HAP-1 (cell line): ENCODE measurements at places on chromosomes 3 and 15.

GRCh38 chr15:27272427-27272826 is 301.4 kb downstream of the GABRG3 start:
- no peak for DNase-seq

DNA sequence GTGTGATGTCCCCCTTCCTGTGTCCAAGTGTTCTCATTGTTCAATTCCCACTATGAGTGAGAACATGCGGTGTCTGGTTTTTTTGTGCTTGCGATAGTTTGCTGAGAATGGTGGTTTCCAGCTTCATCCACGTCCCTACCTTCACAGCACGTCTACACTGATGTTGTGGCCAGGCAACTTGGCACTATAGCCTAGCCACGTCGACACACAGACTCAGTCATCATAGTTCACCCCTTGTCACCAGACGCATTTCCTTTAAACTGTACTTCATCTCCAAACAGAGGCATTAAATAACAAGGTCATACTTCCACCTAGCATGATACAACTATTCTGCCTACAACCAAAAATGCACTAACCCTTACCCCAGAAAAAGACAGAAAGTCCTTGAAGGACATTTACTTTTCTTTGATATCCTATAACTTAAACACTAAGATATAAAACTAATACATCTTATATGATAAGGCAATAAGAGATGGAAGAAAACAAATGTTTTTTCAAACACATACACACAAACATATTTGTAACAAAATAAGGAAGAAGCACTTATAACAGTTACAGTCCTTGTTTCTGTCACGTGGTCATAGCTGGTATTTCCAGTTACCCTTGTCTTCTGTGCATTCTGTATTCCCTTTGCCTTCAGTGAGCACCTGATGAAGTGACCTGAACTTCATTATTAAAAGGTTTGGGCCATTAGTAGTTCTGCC is 121.4 kb downstream of the KLF13 start:
- DNase-seq: no peak

GRCh38 chr3:13277860-13278531 is 142.1 kb downstream of the NUP210 start:
- no peak for DNase-seq

GRCh38 chr15:96849271-96849900 is 518.9 kb downstream of the NR2F2 start:
- DNase-seq: no peak

DNA sequence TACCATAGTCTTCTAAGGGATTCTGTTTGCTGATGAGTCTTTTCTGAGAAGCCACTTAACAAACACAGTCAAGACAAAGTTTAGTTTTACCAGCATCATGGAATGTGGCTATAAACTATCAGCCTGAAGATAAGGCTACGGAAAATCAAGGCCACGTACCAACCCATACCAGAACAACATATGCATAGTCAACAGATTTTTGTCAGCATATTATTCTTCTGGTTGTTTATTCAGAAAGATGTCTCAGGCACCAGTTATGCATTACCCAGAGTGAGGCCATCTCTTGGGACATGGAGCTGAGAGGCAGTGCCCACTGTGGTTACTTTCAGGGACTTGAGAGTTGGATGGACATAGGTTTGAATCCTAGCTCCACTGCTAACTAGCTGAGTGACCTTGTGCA is 60.4 kb downstream of the SOX2 start:
- DNase-seq: no peak

DNA sequence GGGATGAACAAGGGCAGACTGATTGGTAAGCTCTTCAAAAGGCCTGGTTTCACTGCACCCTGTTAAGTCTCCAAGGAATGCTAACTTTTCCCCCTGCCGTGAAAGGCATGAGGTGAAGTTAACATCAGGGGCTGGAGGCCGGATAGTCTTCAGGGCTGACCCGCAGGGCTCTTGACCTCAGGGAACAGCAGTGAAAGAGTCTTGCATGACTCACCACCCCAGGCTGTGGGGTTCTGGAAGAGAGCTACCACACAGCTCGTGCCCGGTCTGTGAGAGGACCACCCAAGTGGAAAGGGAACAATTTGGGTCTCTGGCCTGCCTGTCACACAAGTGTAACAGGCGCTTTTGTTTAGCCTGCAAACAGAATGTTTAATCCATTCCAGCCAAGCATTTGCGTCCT is 504.9 kb downstream of the EDEM1 start:
- DNase-seq: no peak

GRCh38 chr15:81516012-81516411 is 142.0 kb upstream of the TMC3 start:
- DNase-seq: no peak

DNA sequence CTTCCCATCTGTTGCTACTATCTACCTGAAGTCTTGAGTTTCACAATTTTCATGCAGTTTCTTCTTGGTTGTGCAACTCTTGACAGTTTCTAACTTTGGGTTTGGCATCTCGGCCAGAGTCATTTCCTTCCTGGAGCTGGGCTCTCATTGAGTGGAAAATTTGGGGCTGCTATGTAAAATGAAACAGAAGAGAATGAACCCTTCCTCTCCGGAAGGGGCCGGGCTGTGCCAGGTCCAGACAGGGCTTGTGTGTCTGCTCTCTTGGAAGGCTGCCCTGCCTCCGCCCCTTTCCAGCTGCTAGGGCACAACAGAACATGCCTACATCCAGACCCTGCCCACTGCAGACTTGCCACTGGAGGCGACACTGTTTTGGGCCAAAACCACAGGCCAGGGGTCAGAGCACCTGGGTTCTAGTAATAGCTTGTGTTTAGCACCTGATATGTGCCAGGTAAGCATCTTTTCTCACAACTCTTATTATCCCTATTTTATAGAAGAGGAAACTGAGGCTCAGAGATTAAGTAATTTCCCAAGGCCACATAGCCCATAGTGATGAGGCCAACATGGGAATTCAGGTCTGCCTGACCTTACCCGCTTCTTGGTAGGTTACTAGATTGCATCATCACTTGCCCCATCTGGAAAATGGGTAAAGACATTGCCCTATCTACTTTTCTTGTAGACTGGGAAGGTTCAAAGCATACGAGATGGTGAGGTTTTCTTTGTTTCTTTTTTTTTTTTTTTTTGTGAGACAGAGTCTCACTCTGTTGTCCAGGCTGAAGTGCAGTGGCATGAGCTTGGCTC is 25.0 kb downstream of the IRAK2 start:
- DNase-seq: no peak

DNA sequence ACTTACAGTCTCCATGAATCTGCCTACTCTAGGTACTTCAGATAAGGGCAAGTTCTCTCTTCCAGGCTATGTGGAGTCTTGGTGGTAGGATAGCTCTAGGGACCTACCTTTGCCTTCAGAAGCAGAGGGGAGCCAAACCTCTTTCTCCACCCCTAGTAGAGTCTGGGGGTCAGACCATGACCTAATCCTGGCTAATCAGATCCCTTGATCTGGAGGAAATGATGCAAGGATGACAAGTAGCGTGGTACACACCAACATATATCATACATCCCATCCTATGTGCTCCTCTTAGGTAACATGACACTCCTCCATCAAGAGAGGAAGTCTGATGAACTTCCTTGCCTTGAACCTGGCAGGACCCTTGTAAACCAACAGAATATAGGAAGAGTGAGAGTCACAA is 15.4 kb upstream of the PLA2G4F start:
- DNase-seq: no peak

GRCh38 chr3:15623535-15624440 is 22.2 kb downstream of the BTD start:
- no peak for DNase-seq

DNA sequence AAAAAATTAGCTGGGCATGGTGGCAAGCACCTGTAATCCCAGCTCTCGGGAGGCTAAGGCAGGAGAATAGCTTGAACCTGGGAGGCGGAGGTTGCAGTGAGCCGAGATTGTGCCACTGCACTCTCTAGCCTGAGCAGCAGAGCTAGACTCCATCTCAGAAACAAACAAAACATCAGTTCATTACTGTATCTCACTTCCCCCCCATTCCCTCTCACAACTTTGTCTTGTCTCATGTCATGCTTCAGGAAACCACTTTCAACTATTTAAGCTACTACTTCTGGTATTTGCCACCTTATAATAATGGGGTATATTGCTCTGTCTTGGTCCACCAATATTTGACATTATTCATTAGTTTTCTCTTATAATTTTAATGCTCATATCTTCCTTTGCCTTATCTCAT is 26.2 kb downstream of the PIK3CA start:
- DNase-seq: no peak

DNA sequence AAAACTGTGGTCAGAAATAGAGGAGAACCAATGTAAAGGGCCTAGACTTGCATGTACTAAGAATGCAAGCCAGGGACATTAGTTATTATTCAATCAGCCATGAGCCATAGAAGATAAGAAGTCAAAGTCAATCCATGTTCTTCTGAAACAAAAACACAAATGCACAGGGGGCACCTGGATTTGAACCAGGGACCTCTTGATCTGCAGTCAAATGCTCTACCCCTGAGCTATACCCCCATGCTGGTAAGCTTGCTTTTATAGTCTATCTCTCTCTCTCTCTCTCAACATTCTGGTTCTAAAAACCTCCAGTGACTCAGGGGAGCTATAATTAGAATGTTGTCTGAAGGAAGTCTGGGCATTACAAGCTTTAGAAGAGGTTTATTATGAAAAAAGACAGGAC is 85.6 kb upstream of the ACP3 start:
- DNase-seq: no peak

GRCh38 chr15:95674031-95674430 is 656.5 kb upstream of the NR2F2 start:
- DNase-seq: no peak

DNA sequence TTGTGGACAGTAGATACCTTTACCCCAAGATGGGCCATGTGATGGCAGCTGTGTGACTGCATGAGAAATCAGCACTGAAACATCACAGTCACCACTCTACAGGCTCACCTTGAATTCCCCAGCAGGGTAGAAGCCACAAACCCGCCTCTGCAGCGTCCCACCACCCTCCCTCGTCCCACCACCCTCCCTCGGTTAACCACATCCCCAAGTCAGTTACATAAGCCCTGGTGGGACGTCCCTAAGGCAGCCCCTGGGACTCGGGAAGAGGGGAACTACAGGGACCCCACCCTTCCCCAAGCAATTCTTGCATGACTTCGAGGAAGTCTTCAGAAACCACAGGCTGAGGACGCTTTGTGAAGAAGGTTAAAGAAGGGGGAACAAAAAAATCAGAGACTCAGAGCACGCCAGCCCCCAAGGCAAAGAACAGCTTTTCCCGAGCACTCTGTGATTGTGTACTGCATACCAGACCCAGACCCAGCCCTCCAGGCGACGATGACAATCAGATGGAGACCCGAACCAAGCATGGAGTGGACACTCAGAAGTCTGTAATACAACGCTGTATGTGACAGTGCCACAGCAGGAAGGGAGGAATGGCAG is 60.5 kb downstream of the SH3BP5 start:
- no peak for DNase-seq

- no peak for DNase-seq
These were observed 53.5 kb downstream of the DTWD1 start for GRCh38 chr15:49674370-49674769.

- no peak for DNase-seq
These were observed 40.6 kb downstream of the ILDR1 start for GRCh38 chr3:121981473-121981872.

GRCh38 chr15:88645171-88646087 is 6.6 kb downstream of the ISG20 start:
- DNase-seq: no peak

DNA sequence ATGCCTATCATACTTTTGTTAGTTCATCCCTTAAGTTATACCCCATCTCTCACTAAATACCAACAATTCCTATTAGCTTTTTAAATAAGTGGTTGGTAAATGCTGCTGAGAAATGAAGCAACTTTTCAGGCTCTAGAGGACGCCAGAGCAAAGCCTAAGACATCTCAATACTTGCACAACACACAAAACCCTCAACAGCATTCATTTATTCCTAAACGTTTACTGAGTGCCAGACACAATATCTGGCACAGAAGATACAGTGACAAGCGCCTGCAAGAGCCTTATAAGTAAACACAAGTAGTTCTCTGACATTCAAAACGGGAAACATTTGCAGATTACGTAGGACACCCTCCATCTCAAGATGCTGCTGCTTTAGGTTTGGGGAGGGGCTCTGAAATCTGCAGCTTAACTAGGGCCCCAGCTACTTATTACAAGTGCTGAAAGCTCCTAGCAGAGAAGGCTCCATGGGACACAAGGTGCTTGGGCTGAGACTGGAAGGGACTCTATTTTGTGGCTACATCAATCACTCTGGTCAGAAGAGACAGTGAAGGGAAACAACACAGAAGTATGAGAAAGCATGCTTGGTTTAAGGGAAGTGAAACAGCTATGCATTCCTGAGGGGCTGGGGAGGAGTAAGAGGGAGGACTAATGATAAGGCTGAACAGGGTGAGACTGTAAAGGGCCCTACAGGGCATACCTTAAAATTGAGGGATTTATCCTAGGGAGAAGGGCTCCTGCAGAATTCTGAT is 311.3 kb downstream of the PLCL2 start:
- no peak for DNase-seq

GRCh38 chr15:53625260-53625659 is 134.2 kb downstream of the WDR72 start:
- DNase-seq: no peak

GRCh38 chr3:154324919-154325318 is 632 bp upstream of the DHX36 start:
- no peak for DNase-seq

GRCh38 chr15:69080295-69081248 is 66.1 kb downstream of the NOX5 start:
- no peak for DNase-seq

GRCh38 chr15:33304924-33305323 is 5.8 kb upstream of the RYR3 start:
- DNase-seq: no peak

DNA sequence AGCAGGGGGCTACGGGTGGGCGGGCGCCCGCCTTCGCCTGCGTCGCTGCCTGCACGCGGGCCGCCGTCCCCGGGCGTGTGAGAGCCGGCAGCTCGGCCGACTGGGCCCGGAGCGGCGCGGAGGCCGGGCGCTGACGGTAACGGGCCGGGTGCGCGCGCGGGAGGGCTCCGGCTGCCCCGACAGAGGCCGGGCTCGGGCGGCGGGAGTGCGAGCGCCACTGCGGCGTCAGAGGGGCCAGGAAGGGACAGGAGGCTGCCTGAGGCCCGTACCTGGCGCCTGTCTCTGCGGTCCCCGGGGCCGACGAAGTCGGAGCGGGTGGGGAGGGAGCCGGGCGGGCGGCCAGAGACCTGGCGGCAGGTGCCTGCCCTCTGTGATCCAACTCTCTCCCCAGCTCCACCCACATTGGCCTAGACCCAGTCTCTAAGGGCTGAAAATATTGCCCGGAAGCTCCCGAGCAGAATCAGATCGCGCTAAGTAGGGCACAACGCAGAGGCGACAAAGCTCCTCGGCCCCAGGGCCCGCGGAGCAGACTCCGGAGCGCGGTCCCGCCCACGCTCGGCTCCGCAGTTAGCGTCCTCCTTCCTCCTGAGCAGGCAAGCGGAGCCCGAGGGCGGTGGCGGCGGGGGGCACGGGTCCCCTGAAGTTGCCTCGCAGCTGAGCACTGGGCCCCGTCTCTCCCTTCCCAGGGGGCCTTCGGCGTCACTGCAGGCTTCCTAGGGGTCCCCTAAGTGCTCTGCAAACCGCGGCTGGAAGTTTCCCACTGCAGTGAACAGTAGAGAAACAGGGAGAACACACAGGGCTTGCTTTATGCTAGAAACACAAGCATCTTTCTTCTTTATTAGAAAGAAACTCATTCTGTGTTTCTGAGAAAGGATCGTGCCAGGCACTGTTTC is at the start of gene MAN2A2:
TSS of gene MAN2A2 (plus strand) at position 463 of the 893 bp plus-strand sequence. CDS start 906 bp downstream, outside the sequence.
- peak; percentile 45 for DNase-seq
